ENCODE measurements at places on chromosomes 5 and 9.

DNA sequence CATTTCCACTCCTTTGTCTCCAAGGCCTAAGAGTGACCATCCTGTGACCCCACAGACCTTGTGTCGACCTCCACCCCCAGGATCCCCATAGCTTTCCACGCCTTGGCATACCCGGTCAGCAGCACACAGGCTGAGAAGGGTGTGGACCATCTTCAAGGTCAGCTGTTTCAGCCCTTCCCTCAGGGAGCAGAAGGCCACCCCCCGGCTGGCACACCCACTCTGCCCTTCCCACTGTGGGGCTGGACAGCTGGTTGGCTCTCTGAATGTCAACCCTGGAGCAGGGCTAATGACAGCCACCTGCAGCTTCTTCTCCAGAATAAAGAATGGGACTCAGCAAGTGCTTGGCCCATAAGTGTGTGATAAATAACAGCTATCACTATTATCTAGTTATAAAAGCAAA, 93.1 kb downstream of the OLFM1 start:
- DNase-seq, result no peak

GRCh38 chr5:6236170-6236793, 142.1 kb downstream of the MED10 start:
- DNase-seq, result no peak

GRCh38 chr5:68258531-68258930, 43.0 kb downstream of the PIK3R1 start:
- no peak for DNase-seq

DNA sequence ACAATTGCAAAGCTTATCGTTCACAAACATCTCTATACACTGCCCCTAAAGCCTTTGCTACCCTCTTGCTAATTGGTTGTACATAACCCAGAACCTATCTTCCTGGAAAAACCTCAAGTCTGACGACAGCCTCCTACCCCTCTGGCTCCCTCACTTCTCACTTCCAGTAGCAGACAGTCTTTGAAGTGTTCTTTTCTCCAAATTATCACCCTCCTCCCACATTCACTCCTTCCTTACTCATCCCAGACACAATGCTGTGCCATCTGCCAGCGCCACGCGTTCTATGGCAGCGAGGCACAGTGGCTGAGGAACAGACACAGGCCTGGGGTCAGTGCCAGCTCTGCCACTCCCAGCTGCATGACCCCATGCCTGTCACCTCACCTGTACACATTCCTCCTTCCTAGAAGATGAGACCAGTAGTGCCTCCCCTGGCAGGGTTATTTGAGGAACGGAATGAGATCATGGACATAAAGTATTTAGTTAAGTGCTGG, 27.7 kb downstream of the CLTA start:
- no peak for DNase-seq

GRCh38 chr5:33401482-33402390, 39.0 kb upstream of the TARS1 start:
- no peak for DNase-seq

DNA sequence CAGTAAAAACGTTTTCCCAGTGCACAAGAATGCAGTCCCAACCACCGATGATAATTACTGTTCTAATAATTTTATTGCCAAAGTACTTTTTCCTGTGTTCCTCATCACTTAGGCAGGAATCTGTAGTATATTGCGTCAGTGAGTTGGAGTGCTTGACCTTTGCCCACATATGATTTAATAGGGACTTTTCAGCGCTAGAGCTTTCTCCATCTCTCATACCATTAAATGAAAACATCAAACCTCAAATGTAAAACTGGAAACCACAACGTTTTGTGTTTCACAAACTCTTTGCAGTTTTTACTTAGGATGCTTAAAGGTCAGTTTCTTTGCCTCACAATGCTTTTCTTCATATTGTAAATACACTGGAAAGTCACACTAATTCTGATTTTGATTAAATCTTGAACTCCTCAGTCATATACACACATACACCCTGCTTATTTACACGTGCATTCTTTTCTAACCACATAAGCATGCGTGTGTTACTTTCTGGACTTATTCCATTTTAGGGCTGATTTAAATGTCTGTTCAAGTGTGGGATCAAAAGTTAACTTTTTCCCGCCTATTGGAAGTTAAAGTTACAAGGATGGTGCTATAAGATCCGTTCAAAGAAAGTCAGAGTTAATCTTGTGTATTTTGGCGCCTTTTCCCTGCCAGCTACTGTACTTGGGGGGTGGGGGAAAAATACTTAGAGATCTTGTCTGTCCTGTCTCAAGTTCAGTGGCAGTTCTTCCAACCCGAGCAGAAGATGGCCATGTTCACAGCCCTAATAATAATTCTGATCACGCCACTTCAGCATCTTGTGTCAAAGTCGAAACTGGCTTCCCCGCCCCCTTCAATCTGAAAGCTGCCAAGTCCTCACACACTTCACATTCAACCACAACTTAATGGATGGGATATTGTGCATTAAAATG, 6.6 kb upstream of the NFIB start:
- no peak for DNase-seq

DNA sequence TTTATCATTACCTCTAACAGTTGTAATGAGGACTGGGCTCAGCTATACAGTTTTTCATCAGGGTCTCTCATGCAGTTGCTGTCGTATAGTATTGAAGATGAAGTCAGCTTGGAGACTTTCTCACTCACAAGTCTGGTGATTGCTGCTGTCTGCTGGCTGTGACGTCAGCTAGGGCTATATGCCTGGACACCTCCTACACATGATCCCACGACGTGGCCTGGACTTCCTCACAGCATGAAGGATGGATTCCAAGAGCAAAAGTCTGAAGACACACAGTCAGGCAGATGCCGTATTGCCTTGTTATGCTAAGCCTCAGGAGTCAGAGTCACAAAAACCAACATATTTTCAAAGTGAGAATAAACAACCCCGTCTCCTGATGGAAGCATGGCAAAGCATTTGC, 193.3 kb downstream of the LURAP1L start:
- no peak for DNase-seq

DNA sequence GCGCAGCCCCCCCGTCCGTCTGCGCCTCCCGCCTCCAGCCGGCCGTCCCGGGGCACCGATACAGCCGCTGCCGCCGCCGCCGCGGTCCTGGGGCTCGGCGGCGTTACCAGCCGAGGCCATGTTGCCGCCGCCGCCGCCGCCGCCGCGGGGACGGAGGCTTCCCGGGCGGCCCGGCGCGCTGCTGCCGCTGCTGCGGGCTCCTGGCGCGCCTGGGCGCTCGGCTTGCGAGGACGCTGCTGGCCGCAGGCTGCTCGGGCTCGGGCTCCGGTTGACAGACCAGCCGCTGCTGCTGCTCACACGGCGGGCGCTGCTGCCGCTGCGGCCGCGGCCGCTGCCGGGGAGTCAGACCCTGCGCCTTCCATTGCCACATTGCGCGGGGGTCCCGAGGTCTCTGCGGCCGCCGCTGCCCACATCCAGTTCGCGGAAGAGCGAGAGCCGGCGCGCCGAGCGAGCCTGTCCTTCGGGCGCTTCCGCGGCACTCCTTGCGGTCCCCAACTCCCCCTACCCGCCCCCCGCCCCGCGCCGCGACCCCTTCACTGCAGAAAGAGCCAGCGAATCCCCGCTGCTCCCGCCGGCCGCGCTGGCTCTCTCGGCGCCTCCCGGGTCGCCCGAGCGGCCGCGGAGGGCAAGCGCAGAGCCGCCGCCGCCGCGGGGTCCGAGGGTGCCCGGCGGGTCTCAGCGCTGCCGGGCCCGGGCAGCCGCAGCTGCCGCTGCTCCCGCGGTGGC, 8.4 kb downstream of the PTCH1 start:
- DNase-seq, result no peak

- DNase-seq, result no peak
These were observed 193.2 kb downstream of the GADD45G start for GRCh38 chr9:89797937-89798455.

DNA sequence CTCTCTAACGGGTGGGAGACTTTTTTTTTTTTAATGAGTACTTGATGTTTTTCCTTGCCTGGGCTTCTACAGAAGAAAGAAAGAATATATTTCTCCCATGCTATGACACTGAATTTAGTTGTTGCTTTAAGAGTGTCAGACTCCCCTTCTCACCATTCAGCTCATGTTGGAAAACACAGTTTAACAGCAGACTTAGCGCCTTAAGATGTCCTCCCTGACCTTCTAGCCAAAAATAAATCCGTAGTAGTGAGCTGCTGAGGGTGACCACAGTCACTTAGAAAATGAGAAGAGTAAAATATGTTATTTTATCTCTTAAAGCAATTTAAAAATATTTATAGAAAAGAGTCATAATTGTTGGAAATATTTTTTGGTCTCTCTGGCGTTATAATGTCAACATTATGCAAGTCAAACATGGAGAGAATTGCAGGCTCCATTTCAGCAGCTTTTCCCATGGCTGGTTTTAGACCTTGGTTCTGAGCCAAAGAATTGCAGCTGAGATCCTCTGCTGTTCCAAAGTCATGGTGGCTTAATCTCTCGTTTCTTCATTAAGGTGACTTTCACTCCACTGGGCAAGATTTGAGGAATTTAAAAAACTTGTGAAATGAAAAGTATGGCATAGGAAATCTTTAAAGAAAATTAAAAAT, 143.5 kb downstream of the GHR start:
- DNase-seq, result no peak

DNA sequence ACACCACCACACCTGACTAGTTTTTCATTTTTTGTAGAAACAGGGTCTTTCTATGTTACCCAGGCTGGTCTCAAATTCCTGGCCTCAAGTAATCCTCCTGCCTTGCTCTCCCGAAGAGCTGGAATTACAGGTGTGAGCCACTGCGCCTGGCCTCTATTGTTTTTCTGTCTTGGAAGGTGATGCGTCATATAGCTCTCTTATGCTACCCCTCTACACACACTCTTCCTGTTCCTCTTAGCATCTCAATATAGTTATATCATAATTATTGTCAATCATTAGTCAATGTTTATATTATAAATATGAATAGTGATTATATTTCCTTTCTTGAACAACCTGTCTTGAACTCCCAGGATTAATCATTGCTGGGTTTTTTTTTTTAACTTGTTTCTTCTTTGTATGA, 7.3 kb downstream of the PKD2L2 start:
- no peak for DNase-seq

- no peak for DNase-seq
These were observed 3.6 kb downstream of the SUSD3 start for GRCh38 chr9:93061791-93062763.

- DNase-seq, result no peak
These were observed 353.3 kb downstream of the GADD45G start for GRCh38 chr9:89958086-89958485.

- no peak for DNase-seq
These were observed 11.8 kb upstream of the EXOC3 start for GRCh38 chr5:431001-431710.

DNA sequence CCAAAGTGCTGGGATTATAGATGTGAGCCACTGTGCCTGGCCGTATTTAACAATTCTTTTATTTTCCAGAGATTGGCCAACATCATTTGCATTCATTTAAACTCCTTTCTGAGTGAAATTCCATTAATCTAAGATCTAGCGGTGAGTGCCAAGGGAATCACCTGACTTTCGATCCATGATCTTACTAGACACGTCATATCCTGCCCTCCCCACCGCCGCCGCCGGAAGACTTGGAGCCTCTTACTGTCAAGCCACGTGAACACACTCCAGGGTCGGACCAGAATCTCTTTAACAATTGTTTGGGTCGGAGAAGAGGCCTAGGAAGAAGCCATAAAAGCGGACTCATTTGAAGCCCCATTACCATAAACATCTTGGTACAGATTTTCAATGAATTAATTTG, 12.9 kb downstream of the INPP5E start:
- DNase-seq, result no peak

- DNase-seq, result no peak
These were observed 1.1 kb downstream of the PTGER4 start for GRCh38 chr5:40680741-40681362.

DNA sequence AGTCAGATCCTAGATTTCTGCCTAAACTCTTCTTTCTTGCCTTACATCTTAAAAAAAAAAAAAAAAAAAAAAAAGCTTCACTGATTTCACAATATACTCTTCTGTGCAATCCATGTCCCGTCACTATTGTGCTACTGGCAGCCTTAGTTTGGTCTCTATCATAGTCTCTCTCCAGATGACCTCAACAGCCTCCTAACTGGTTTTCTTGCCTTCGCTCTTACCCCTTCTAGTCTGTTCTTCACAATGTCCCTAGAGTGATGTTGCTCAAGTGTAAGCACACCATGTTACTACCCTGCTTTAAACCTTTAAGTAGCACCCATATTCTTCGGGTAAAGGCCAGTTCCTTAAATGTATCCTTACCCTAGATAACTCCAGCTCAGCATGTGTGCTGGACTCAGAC, 25.8 kb downstream of the CD180 start:
- DNase-seq, result no peak

DNA sequence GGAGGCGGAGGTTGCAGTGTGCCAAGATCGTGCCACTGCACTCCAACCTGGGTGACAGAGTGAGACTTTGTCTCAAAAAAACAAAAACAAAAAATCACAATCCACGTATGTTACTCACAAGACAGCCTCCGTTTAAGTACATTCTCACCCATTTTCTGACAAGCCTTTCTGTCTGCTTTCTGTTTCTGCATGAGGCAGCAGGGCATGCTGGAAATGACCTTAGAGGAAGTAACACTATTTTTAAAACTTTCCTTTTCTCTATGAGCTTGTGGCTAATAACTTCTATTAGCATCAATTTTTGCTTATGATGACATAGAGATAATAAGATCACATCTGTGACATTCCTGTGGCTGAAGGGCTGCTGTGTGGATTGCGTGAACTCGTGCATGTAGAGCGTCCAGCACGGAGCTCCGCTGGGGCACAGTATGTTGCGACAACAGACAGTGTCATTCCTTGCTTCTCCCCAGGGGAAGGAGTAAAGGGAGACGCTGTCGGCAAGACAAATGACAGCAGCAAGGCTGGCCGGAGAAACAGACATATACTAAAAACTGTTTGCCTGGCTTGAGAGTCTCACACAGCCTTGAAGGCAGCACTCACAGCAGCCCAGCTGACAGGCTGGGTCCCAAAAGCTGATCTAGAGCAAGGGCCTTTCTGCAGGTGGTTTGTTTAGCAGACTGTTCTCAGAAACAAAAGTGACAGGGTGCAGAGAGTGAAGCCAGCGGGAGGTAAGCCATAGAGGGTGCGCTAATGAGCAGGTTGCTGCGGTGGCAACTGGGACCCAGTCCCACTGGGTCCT, 1.6 kb downstream of the BTNL3 start:
- DNase-seq, result no peak

DNA sequence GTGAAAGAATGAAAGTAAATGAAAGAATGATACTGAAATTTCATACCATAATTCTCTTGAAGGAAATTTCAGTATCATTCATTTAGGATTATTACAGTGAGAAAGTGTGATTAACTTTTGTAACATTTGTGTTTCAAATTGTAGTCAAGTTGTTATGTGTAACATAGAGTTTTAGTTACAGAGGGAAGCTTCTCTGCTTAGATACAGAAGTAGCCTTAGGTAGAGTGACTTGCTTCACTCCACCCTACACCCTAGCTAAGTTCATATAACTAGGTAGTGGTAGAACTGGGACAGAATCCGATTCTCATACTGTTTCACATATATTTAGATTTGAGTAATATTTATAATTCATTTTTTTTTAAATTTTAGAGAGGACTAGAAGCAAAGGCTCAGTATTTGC, 9.0 kb downstream of the RASA1 start:
- DNase-seq, result no peak

All from iPS DF 19.7 (cell line).